ENCODE measurements at places on chromosomes 4 and X.

DNA sequence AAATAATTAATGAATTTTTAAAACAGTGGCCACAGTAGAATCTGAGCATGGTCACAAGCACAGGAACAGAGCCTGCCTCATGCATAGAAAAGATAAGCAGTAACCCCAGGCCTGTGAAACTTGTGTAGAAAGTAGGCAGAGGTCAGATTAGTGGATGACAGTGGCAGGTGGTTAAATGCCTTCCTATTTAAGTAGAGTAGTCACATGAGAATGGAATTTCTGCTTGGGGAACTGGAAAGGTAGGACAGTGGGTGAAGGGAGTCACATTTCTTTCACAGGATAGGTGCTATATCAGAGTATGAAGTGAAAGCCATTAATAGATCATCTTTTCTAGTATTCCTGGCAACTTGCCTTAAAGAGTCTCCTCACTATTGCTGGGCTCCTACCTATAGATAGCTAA is 34.9 kb upstream of the ASB12 start:
- H3K4me3 ChIP-seq = no peak overlapping the region
- no peaks in the 10 kb centered on the region for H3K27me3 ChIP-seq
- H3K27ac ChIP-seq = no peak overlapping the region
- no peaks in the 10 kb centered on the region for H3K4me1 ChIP-seq
- DNase-seq = no peak
- no peaks in the 10 kb centered on the region for H3K36me3 ChIP-seq

GRCh38 chr4:139171876-139172691 is 4.9 kb downstream of the ELF2 start:
- no peaks in the 10 kb centered on the region for H3K36me3 ChIP-seq
- H3K4me1 ChIP-seq = no peaks in the 10 kb centered on the region
- no peak overlapping the region for H3K4me3 ChIP-seq
- H3K27me3 ChIP-seq = no peaks in the 10 kb centered on the region
- DNase-seq = no peak

GRCh38 chr4:71857713-71858451 is 74.0 kb upstream of the GC start:
- H3K4me3 ChIP-seq = no peak overlapping the region
- no peaks in the 10 kb centered on the region for H3K4me1 ChIP-seq
- no peak for DNase-seq

DNA sequence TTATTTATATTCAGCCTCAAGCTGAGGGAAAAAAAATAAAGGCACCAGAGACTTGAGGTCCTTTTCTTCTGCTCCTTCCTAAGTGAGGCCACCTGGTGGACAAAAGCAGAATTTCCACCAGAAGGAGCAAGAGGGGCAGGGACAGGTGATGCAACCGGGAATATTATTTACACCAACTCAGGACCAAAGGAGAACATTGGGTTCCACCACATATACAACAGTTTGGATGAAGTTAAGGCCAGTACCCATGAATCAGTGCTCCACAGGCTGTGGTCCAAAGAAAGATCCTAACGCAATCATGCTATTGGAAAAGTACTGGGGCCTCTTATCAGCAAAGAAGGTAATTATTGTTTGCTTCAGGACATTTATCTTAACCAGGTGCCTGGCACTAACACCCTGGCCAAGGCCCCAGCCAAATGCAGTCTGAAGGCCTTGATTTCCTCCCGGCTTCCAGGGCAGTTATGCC is 57.4 kb downstream of the TSC22D3 start:
- peaks cover 3% of the 10 kb centered on the region for H3K27me3 ChIP-seq
- H3K4me1 ChIP-seq = no peaks in the 10 kb centered on the region
- H3K4me3 ChIP-seq = no peak overlapping the region
- H3K27ac ChIP-seq = no peak overlapping the region

GRCh38 chr4:184671101-184671500 is 21.6 kb downstream of the PRIMPOL start:
- no peak for DNase-seq
- H3K27ac ChIP-seq = no peak overlapping the region
- no peaks in the 10 kb centered on the region for H3K4me1 ChIP-seq
- no peak overlapping the region for H3K4me3 ChIP-seq
- H3K27me3 ChIP-seq = no peaks in the 10 kb centered on the region

GRCh38 chrX:152845618-152846240 is 14.9 kb downstream of the NSDHL start:
- DNase-seq = no peak
- H3K4me3 ChIP-seq = no peak overlapping the region
- no peaks in the 10 kb centered on the region for H3K4me1 ChIP-seq
- no peaks in the 10 kb centered on the region for H3K27me3 ChIP-seq
- no peaks in the 10 kb centered on the region for H3K36me3 ChIP-seq
- H3K27ac ChIP-seq = no peak overlapping the region

DNA sequence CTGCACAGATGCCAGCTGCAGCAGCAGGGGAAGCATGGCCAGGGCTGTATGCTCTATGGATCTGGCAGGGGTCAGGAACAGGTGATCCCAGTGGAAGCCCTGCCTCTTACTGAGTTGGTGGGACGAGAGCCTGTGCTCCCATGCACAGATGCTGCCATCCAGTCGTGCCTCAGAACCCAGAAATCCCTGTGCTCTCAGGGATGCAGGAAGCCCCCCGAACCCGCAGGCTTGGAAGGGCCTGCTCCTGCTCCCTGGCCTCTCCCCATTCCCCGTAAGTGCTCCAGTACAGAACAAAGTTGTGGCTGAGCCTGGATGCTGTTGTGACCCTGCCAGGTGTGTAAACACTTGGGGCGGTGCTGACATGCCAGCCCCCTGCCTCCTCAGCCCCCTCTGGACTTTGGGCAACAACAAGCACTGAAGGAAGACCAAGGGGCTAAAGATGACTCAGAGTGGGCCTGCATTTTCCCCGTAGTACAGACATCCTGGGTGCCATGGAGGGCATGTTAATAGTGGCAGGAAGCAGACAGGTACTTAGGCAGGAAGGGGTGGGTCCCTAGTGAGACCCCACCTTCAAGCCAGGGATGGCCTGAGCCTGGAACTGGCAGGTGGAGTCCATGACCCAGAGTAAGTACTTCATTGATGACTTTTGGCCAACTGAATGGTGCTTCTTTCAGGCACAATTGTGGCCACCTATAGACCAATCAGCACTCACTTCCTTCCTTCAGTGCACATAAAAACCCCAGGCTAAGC is 1640.7 kb downstream of the C4orf33 start:
- no peaks in the 10 kb centered on the region for H3K36me3 ChIP-seq
- no peaks in the 10 kb centered on the region for H3K4me1 ChIP-seq
- H3K27me3 ChIP-seq = no peaks in the 10 kb centered on the region
- H3K27ac ChIP-seq = no peak overlapping the region
- no peak for DNase-seq

- H3K36me3 ChIP-seq = no peaks in the 10 kb centered on the region
- DNase-seq = no peak
- H3K27me3 ChIP-seq = no peaks in the 10 kb centered on the region
- no peaks in the 10 kb centered on the region for H3K4me1 ChIP-seq
- no peak overlapping the region for H3K27ac ChIP-seq
Observed at GRCh38 chrX:130118441-130119311, 8.4 kb upstream of the ELF4 start.

GRCh38 chr4:17595471-17596005 is 18.5 kb downstream of the LAP3 start:
- no peak for DNase-seq
- no peak overlapping the region for H3K4me3 ChIP-seq
- no peaks in the 10 kb centered on the region for H3K27me3 ChIP-seq
- H3K27ac ChIP-seq = no peak overlapping the region
- no peaks in the 10 kb centered on the region for H3K4me1 ChIP-seq
